ENCODE measurements at places on chromosomes 5 and 9.
A peak's percentile ranks its signal among the peaks of the same experiment; 100 is the strongest.

- peaks cover 12% of the 10 kb centered on the region for H3K27me3 ChIP-seq
- no peak overlapping the region for H3K27ac ChIP-seq
- DNase-seq, result no peak
- H3K4me3 ChIP-seq, result no peak overlapping the region
- no peaks in the 10 kb centered on the region for H3K36me3 ChIP-seq
Observed at GRCh38 chr5:34496260-34496691, 159.9 kb upstream of the RAI14 start.

DNA sequence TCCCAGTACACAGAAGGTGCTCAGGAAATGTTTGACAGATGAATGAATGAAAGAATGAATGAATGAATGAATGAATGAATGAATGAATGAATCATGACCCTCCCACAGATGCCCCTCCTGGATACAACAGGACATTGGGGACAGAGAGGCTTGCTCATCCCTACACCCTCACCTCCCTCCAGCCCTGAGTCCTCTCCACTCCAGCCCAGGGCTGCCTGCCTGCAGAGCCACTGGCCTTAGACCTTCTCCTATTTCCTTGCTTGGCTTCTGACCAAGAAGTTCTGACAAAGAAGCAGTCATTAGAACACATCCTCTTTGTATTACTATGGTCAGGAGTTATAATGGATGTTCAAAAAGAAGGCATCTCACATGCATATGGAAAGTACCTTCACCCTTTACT is 240.7 kb upstream of the DAPK1 start:
- H3K4me1 ChIP-seq, result no peaks in the 10 kb centered on the region
- no peaks in the 10 kb centered on the region for H3K36me3 ChIP-seq
- no peak overlapping the region for H3K27ac ChIP-seq
- H3K4me3 ChIP-seq, result no peak overlapping the region

GRCh38 chr5:138770977-138771376 is 17.8 kb downstream of the CTNNA1 start:
- no peak overlapping the region for H3K27ac ChIP-seq
- DNase-seq, result no peak
- H3K4me1 ChIP-seq, result peaks cover 2% of the 10 kb centered on the region
- H3K4me3 ChIP-seq, result no peak overlapping the region

DNA sequence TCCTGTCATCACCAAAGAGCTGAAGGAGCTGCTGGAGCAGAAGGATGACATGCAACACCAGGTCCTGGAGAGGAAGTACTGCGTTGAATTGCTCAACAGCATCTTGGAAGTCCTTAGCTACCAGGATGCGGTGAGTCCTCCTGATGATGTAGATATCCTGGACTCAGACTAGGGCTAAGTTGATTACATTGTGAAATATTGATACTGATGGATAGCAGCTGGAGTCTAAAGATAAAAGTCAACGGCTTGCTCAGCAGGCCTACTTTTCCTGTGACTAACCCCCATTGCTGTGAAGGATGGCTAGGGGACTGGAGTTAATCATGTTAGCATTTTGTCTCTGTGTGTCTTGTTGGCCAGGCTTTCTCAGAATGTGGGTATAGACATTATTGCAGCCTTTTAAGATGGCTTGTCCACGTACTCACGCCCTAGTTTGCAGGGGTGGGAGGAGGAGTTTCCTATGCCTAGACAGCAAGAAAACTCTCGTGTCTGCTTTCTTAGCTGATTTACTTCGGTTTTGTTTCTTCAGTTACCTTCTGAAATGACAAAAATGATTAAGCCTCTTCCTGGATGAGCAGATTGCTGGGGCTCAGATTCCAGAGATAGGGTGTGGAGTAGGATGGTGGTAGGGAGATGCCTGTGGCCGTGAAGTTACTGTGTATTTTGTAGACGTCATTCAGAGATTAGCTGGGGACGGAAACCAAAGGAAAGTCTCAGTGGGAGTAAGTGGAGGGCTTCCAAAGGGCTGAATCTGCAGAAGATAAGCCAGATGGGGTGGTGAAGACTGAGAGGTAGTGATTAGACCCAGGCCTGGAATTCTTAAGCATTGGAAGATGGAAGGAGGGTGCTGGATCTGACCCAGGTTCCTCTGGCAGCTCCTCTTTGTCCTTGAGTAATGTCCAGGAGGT is 166.3 kb downstream of the DOCK2 start:
- no peak for DNase-seq
- no peaks in the 10 kb centered on the region for H3K27me3 ChIP-seq
- H3K36me3 ChIP-seq, result peaks cover 46% of the 10 kb centered on the region
- H3K27ac ChIP-seq, result no peak overlapping the region
- H3K4me3 ChIP-seq, result no peak overlapping the region

DNA sequence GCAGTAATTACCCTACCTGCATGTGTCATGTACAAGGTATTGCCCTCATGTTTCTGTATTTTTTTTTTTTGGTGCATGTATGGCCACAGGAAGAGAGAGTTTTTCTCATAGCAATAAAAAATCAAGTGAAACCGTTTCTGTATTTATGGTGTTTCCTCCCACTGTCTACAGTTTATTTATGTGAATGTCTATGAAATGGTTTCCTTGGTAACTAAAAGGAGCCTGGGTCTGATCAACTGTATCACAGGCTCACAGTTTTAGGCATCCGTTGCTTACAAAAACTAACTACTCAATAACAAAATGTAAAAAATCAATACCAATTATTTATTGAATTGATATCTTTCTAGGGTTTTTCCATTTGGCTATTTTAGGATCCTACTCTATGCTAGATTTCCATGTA is 464.4 kb downstream of the TAF11L14 start:
- no peaks in the 10 kb centered on the region for H3K27me3 ChIP-seq
- no peaks in the 10 kb centered on the region for H3K36me3 ChIP-seq
- no peak for DNase-seq
- no peak overlapping the region for H3K4me3 ChIP-seq

DNA sequence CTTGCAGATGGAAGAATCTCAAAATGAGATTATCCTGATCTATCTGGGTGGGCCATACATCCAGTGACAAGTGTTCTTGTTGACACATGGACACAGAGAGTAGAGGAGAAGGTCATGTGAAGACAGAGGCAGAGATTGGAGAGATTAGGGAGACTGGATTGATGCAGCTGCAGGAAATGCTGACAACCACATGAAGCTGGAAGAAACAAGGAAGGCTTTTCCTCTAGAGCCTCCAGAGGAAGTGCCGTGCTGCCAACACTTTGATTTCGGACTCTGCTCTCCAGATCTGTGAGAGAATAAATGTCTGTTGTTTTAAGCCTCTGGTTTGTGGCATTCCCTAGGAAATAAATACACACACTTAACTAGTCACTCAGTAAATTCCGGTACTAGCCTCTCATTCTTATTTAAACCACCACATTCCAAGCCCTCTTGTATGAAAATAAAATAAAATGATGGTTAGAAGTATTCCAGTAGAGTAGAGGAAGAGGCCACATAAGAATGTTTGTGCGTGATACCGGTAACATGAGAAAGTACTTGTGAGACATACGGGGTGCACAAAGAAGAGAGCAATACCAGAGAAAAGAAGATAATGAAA is 110.9 kb upstream of the DMAC1 start:
- no peaks in the 10 kb centered on the region for H3K36me3 ChIP-seq
- H3K4me1 ChIP-seq, result peaks cover 9% of the 10 kb centered on the region
- H3K4me3 ChIP-seq, result no peak overlapping the region
- H3K27ac ChIP-seq, result no peak overlapping the region
- no peaks in the 10 kb centered on the region for H3K27me3 ChIP-seq
- no peak for DNase-seq

GRCh38 chr9:124852829-124853531 is at the start of gene WDR38:
Gene WDR38 (plus strand): TSS chr9:124853460. CDS start chr9:124853532, 72 bp downstream.
- peaks cover 11% of the 10 kb centered on the region for H3K27me3 ChIP-seq
- peaks cover 9% of the 10 kb centered on the region for H3K36me3 ChIP-seq
- peak; percentile 86 for DNase-seq
- H3K4me3 ChIP-seq, result peak within 1 kb of the TSS; percentile 58
